Activated CD4-positive, alpha-beta T cell treated with anti-CD3 and anti-CD28 coated beads, Interleukin-2, Interleukin-4, amounts not matched to agents 100 ng/mL and 50 ng/mL, durations not matched to agents 16 hours and 8 hours (primary cell): ENCODE measurements at places on chromosomes 7 and 10.

GRCh38 chr10:127850944-127851343 lies 41.8 kb downstream of the CLRN3 start:
- DNase-seq = no peak

GRCh38 chr7:121301446-121302213 lies 27.2 kb upstream of the WNT16 start:
- DNase-seq = no peak

- no peak for DNase-seq
These were observed 84.4 kb upstream of the NANOS1 start for GRCh38 chr10:118944959-118945633.

DNA sequence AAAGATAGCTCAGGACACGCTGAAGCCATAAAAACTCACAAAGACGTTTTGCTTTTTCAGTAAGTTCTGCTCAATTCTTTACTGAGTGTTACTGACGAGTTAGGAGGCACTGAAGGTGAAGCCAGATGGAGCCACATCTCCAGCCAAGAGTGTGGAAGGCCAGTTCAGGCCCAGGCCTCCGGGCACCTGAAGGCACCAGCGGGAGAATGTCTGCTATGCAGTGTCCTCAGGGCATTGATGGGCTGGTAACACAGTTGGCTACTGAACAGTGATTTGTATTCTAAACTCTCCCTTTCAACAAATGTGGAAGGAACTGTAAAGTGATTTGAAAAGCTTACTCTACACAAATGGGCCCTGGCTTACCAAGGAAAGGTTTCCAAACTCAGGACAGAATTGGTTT lies 64.8 kb upstream of the SVIL start:
- no peak for DNase-seq

DNA sequence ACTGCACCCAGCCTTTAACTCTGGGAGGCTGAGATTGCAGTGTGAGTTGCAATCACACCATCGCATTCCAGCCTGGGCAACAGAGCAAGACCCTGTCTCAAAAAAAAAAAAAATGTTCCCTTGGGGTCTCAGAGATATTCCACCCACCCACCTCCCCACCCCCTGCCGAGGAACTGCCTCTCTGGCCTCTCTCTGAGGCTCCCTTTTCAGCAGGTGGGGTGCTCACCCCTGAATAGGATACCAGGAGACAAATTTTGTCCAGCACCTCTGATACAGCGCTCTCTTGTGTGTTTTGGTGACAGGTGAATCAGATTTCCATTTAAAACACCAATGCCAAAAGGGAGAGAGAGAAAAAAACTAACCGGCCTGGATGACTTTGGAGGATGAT lies 92.6 kb upstream of the KIF5B start:
- no peak for DNase-seq
